ENCODE measurements at places on chromosomes 3 and 15.

DNA sequence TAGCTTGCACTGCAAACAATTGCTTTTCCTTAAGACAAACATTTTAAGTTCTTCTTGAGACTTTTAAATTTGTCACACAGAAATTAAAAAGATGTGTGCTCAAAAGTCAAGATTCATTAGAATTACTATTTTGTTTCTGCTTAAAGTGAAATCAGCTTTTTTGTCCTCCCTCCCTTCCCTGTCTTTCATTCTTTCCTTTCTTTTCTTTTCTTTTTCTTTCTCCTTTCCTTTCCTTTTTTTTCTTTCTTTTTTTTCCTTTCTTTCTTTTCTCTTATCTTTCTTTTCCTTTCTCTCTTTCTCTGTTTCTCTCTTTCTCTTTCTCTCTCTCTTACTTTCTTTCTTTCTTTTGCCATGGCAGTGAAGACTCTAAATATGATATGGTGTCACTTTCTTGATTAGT lies 37.8 kb downstream of the FBXL2 start:
- no peak for DNase-seq

DNA sequence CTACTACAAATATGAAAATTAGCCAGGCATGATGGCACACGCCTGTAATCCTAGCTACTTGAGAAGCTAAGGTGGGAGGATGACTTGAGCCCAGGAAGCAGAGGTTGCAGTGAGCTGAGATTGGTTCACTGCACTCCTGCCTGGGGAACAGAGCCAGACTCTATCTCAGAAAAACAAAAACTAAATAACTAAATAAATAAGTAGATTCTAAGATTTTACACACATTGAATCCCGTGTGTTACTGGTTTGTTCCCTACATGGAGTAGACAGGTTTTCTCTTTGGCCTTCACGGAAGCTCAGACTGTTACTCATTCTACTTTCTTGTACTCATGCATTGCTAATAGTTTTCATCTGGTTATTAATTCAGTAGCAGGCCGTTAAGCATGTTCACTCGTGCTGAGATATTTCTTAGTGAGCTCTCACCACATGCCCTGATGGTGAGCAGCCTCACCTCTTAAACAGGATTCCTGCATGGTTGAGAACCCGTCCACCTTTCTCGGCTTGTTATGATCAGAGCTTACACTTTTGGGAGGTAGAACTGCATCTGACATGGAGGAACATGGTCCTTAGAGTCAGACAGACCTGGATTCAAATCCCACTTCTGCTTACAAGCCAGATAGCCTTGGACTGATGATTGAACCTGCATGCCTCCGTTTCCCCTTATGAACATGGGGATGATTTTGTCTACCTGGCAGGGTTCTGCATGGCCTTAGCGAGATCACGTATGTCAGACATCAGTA lies 49.1 kb downstream of the CMTM7 start:
- DNase-seq: no peak

DNA sequence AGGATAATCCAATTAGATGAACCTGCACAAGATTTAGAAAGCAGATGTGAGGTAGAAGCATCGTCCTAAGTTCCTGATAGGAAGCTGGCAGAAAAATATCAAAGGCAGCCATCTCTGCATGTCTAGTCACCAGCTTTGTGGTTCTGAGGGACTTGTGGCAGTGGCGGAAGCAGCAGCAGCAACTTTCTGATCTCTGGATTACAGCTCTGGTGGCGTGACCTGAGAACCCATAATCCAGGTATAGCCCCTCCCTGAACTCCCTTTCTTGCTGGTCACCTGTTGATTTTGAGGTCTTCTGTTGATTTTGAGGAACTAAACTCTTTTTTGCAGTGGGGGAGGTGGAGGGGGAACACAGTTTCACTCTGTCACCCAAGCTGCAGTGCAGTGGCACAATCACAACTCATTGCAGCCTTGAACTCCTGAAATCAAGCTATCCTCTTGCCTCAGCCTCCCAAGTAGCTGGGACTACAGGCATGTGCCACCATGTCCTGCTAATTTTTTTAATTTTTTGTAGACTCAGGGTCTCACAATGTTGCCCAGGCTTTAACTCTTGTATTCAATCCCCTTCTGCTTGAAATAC lies 7.9 kb downstream of the FSIP1 start:
- DNase-seq: no peak

- no peak for DNase-seq
Observed at GRCh38 chr15:42135351-42135750, 21.1 kb downstream of the PLA2G4F start.

GRCh38 chr15:36160351-36160750 lies 419.1 kb upstream of the CDIN1 start:
- no peak for DNase-seq

DNA sequence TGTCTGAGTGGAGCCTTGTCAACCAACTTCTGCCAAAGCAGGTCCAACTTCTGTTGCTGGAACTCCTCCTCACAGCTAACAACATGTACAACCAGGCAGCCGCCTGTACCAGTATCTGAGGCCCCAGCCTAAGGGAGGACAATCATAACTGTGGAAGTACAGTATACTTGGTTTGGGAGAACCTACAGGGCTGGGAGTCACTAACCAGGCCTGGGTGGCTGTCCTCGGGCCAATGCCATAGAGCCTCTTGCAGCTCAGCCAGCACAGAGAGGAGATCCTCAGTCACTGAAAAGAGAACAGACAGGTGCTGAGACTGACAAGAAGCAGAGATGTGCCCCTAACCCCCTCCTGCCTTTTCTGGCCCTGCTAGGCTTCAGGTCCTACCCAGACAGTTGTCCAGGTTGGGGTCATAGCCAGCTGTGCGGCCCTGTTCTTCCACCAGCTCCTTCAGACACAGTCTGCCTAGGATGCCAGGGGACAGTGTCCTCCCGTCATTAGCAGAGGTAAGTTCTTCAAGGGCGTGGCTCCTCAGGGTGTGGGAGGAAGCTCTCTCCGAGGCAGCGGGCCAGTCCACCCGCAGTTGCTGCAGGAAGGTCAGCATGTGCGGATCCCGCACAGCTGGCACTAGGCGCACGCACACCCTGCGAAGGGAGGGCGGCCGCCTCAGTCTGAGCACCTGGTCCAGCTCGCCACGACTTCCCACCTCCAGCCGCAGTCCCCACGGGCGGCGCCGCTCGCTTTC lies 980 bp downstream of the DALRD3 start:
- DNase-seq: no peak

GRCh38 chr3:169513672-169514071 lies 149.8 kb downstream of the MECOM start:
- no peak for DNase-seq

DNA sequence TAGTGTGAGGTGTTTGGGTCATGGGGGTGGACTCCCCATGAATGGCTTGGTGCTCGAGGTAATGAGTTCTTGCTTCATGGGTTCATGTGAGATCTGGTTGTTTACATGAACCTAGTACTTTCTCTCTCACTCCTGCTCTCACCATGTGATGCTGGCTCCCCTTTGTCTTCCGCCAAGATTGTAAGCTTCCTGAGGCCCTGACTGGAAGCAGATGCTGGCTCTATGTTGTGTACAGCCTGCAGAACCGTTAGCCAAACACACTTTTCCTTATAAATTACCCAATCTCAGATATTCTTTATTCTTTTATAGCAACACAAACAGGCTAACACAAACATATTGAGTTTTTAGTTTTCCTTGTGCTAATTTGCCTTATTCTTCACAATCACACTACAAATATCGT lies 3.2 kb upstream of the CSPG5 start:
- no peak for DNase-seq

DNA sequence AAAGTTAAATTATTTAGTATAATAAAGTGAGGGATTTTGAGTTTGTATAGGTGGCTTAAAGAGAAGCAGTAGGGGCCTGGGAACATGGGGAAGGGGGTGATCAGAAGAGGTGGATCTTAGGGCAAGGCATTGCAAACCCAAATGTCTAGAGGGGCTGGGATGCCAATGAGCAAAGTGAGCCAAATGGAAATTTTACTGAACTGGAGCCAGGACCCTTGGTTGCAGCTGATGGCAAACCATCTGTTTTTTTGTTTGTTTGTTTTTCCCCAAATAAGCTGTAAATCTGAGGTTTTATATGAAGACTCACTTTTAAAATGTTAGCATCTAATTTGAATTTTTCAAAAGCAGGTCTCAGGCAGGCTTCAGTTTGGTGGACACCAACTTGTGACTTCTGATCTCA lies 14.8 kb upstream of the PARP14 start:
- no peak for DNase-seq

DNA sequence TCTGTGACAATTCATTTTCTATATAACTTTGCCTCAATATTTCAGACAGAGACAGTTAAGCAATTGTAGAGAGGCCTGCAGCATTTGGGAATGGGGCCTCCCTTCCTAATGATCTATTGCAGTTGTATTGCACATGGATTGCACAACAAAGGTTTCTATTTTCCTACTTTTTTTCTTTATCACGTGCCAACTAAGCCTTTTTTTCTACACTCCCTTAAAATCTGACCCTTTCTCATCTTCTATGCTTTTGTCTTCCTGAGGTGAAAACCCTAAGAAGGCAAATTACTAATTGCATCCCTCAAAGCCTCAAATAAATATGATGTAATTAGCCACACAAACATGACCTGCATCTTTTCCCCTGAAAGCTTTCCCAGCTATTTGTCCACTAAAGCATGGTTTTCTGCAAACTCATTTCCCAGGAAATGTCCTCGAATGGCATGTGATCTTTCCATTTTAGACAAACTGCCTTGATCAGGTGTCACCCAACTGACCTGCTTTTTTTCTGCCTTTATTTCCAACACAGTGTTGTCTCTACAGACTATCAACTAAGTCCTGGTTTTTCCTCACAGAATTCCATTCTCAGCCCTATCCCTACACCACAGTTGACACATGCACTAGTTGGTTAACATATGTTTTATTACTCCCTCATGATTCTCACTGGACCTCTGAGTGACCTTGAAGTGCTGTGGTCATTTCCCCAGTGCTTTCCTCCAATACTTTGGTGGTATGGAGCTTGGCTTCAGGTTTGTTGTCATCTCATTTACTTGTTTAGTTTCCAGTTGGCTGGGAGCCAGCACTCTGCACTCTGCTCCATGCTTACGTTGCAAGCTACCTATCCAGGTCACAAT lies 31.9 kb upstream of the TSC22D2 start:
- no peak for DNase-seq

DNA sequence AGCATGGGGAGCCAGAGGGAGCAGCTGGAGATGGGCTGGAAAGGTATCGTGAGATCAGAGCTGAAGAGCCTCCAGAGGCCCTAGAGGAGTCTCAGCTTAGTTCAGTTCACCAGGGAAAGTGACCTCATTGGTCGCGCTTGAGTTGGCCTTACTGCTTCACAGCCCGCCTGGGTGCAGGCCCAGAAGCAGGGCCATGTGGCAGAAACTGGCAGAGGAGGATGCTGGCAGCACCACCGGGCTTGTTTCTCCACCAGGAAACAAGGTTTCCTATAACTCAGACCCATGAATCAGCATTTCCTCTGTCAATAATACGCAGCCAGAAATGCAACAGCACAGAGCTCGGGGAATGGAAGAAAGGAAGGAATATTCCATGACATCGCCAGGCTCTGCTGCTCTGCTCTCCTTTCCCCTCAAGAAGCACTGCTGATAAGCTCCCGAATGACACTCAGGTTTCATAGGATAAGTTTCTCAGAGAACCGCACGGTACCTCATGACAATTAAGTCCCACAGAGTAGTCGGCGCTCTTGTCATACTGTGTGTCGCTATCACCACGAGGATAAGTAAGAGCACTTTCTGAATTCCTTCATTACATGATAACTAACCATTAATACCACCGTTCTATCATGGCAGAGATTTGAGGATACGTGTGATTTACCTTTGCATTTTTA lies 147.1 kb upstream of the LPP start:
- DNase-seq: no peak
